ENCODE measurements at places on chromosomes 4 and X.

DNA sequence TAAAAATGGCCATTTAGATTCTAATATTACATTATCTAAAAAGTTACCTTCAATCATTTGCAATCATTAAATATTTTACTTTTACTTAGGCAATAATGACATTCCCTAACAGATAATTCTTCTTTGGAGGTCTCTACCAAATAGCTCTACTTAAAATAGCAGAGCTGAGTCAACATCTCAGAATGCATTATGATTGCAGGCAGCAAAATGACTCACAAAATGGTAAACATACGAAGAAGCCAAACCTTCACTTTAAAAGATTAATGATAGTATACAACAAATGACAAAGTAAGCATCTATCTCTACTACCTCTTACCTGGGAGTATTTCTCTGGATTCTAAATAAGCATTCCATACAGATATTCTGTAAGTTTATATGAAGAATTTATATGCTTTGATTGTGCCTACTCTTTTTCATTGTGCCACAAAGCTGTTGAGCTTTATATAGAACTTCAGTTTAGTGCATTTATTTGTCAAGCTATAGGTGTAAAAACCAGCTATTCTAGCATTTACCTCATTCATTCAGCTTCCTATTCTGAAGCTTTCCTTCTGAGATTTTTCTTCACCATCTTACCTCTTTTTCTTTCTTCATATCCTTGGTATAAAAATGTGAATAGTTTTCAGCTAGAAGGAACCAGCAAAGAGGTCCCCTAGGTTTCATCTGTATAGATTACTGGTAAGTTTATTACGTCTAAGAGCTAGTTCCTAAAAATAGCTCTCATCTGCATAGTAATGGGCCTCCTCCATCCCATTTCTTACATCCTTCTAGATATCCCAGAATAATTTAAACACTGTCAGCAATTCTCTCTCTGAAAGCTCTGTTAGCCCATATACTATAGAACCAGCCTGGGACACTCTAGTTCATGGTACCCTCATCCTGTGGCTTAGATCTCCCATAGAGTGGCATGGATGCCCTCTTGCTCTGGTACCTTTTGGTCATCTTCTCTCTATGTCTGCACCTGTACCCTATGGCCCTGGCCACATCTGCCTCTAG lies 17.2 kb upstream of the SPCS3 start:
- H3K27ac ChIP-seq = no peak overlapping the region
- no peaks in the 10 kb centered on the region for H3K4me1 ChIP-seq
- H3K36me3 ChIP-seq = no peaks in the 10 kb centered on the region
- H3K4me3 ChIP-seq = no peak overlapping the region
- peaks cover 18% of the 10 kb centered on the region for H3K27me3 ChIP-seq

GRCh38 chr4:106978046-106978774 lies 57.9 kb downstream of the DKK2 start:
- no peaks in the 10 kb centered on the region for H3K36me3 ChIP-seq
- no peaks in the 10 kb centered on the region for H3K4me1 ChIP-seq
- no peak for DNase-seq
- H3K27ac ChIP-seq = no peak overlapping the region
- no peaks in the 10 kb centered on the region for H3K27me3 ChIP-seq

DNA sequence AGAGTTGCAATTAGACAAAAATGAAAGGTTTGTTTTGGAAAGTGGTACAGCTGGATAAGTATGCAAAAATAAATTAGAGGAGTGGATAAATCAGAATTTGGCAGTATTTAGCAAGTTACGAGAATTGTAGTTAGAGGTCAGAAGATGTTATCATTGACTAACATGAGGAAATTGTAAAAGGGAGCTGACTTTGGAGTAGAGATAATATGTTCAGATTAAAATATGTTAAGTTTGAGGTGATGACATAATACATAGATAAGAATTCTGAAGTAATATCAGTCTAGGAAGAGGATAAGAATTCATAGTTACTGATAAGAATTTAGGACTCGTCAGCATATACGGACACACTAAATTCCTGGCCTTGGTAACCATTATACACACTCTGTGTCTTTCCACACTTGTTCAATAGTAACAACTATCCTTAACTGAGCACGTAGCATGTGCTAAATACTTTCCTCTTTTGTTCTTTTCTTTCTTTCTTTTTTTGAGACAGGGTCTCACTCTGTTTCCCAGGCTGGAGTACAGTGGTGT lies 4.1 kb upstream of the EPGN start:
- H3K36me3 ChIP-seq = no peaks in the 10 kb centered on the region
- H3K4me1 ChIP-seq = peaks cover 5% of the 10 kb centered on the region
- H3K4me3 ChIP-seq = no peak overlapping the region
- no peaks in the 10 kb centered on the region for H3K27me3 ChIP-seq
- H3K27ac ChIP-seq = no peak overlapping the region

DNA sequence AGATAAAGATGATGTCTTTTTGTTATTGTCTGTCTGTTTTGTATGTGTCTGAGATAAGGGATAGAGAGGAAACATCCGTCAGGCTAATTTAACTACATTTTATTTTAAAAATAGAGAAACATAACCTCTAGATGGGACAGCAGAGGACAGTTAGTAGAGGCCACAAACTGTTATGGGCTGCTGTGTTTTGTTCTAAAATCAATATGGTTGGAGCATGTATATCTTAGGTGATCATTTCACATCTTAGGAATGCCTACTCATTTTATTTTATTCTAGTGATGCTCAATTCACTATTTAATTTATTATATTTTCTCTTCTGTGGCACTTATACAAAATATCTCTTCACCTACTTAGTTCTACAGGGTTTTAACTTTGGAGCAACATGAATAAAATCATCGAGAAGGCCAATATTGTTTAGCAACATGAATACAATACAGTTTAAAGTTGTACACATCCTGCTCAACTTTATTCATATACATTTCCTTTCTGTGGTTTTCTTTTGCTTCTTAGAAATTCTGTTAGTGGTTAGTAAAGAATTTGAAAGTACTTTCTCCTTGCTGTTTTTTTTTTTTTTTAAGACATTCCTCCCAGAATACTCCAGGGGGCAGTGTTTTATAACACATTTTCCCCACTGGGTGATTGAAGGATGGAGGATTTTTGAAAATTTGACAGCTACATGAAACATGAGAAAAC lies 392.9 kb downstream of the UNC5C start:
- peak overlapping the region; percentile 62 for H3K27ac ChIP-seq
- H3K27me3 ChIP-seq = peaks cover 23% of the 10 kb centered on the region
- H3K4me1 ChIP-seq = peaks cover 11% of the 10 kb centered on the region
- no peak overlapping the region for H3K4me3 ChIP-seq
- no peak for DNase-seq

DNA sequence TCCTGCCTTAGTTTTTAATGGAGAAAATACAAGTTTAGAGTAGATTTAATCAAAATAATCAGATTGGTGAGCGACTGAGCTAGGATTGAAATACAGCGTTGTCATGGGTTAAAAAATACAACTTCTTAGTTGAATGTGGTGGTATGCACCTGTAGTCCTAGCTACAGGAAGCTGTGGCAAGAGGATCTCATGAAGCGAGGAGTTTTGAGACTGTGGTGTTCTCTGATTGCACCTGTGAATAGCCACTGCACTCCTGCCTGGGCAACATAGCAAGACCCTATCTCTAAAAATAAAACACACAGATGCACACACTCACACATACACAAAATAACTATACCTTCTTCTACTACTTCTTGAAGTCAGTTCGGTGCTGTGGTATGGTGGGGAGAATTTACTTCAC lies 19.8 kb upstream of the GBA3 start:
- DNase-seq = no peak
- H3K4me3 ChIP-seq = no peak overlapping the region
- H3K36me3 ChIP-seq = no peaks in the 10 kb centered on the region
- no peak overlapping the region for H3K27ac ChIP-seq
- peaks cover 9% of the 10 kb centered on the region for H3K4me1 ChIP-seq

GRCh38 chr4:109945056-109945455 lies 32.4 kb downstream of the EGF start:
- H3K4me3 ChIP-seq = no peak overlapping the region
- H3K27ac ChIP-seq = no peak overlapping the region
- no peaks in the 10 kb centered on the region for H3K36me3 ChIP-seq
- H3K27me3 ChIP-seq = peaks cover 6% of the 10 kb centered on the region
- DNase-seq = no peak

- no peak overlapping the region for H3K4me3 ChIP-seq
- no peak overlapping the region for H3K27ac ChIP-seq
- no peaks in the 10 kb centered on the region for H3K4me1 ChIP-seq
- no peaks in the 10 kb centered on the region for H3K36me3 ChIP-seq
These were observed 17.1 kb downstream of the STPG2 start for GRCh38 chr4:98126141-98126540.

DNA sequence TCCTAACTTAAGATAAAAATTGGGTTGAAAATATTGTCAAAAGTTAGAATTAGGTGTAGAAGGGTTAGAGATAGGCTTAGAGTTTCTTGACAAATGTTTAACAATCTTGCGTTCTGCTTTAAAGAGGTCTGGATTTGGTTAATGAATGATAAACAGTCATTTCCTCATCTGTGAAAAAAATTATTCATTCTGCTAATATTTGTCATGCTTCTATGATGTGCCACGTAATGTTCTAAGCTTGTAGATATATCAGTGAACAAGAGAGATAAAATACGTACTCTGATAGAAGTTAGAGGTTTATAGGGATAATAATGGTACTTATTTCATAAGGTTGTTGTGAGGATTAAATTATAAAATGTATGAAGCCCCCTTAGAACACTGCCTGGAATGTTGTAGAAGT lies 443.0 kb upstream of the GALNT7 start:
- no peak overlapping the region for H3K4me3 ChIP-seq
- H3K27ac ChIP-seq = no peak overlapping the region
- DNase-seq = no peak
- no peaks in the 10 kb centered on the region for H3K27me3 ChIP-seq

DNA sequence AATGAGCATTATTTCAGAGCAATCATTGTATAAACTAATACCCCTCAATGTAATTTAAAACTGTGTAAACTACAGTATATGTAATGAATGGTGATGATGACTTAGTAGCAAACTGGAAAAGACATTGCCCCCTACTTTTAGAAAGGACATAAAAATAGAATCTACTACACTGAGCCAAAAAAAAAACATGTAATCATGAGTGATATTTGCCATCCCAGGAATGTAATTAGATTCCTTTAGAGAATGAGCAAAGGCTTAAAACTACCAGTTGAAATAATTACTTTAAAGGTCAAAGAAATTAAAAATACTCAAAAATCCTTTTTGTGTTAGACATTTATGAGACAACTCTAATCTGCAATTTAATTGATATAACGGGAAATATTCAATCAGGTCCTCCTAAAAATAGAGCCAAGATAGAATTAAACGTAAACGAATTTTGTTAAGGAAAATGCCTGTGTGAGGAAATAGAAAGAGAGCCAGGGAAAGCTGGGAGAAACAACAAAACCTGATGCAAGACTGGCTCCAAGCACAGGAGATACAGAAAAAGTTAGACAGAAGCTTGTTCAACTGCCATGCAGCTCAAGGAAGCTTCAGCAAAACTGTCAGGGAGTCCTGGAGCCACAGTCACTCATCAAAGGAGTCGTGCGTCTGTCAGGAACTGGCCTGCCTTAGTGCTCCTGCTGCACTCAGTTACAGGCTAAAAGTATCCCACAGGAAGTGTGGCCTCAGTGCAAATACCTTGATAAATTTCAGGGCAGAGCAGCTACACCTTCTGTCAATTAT lies 655.7 kb upstream of the INTU start:
- H3K4me3 ChIP-seq = no peak overlapping the region
- no peaks in the 10 kb centered on the region for H3K27me3 ChIP-seq
- H3K4me1 ChIP-seq = no peaks in the 10 kb centered on the region
- no peak for DNase-seq

- DNase-seq = no peak
- no peaks in the 10 kb centered on the region for H3K27me3 ChIP-seq
- no peak overlapping the region for H3K27ac ChIP-seq
These were observed 641.8 kb downstream of the FSTL5 start for GRCh38 chr4:161522031-161522430.

DNA sequence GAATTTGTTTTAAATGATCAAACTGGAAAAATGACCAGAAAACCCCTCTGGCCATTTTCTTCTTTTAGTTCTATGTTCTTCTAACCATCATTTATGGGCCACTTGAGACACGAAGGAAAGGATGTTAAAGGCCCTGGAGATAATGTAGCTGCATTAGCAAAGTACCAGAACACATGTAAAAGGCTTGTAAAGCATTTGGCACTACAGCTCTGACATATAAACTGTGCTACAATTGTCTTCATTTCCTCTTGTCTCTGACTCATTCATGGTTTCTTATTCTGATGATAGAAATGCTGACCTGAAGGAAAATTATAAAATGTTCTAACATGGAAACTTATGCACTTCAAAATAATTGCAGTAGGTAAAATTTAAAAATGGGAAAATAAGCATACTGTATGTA lies 388.7 kb downstream of the FAT4 start:
- H3K4me1 ChIP-seq = no peaks in the 10 kb centered on the region
- H3K4me3 ChIP-seq = no peak overlapping the region

GRCh38 chr4:100287534-100287933 lies 97.3 kb upstream of the DDIT4L start:
- H3K36me3 ChIP-seq = no peaks in the 10 kb centered on the region
- peaks cover 6% of the 10 kb centered on the region for H3K27me3 ChIP-seq

- DNase-seq = no peak
- peaks cover 2% of the 10 kb centered on the region for H3K36me3 ChIP-seq
- H3K4me3 ChIP-seq = no peak overlapping the region
- H3K27ac ChIP-seq = no peak overlapping the region
These were observed 89.9 kb downstream of the FTHL17 start for GRCh38 chrX:30981968-30982367.

- no peak overlapping the region for H3K27ac ChIP-seq
- no peaks in the 10 kb centered on the region for H3K27me3 ChIP-seq
- H3K4me1 ChIP-seq = no peaks in the 10 kb centered on the region
These were observed 432.8 kb upstream of the FMR1 start for GRCh38 chrX:147478899-147479298.

- DNase-seq = no peak
- H3K27ac ChIP-seq = no peak overlapping the region
- H3K36me3 ChIP-seq = no peaks in the 10 kb centered on the region
- H3K4me3 ChIP-seq = no peak overlapping the region
These were observed 895.9 kb downstream of the TRIML1 start for GRCh38 chr4:189035091-189035490.

GRCh38 chr4:95506264-95506663 lies 42.5 kb downstream of the UNC5C start:
- H3K4me3 ChIP-seq = no peak overlapping the region
- H3K4me1 ChIP-seq = peaks cover 2% of the 10 kb centered on the region
- no peak for DNase-seq
- H3K27me3 ChIP-seq = no peaks in the 10 kb centered on the region
- H3K27ac ChIP-seq = no peak overlapping the region

DNA sequence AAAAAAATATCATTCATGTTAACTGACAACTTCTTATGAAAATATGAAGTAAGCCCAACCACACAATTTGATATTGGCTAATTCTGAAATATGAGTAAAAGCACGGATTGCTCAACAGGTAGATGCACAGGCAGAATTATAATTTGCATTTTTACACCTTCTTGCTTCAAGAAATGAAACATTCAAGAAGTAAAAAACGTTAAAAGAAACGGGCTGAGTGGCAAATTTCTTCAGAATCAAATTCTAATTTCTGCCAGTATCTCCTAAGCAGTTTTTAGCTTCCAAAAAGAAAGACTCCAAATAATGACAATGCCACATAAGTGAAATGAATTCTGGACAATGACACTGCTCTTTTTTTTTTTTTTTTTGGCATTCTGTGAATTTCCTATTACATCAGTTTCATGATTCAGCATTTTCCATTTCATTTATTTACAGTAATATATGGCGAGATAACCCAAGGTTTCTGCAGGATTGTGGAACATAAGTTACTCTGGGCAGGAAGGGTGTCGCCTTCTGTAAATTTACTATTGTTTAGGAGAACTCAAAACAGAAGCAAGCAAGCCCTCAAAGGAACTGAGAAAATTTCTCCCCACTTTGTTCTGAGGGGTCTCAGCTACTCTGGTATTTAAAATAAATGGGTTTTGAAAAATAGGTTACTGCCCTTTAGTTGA lies 1.4 kb downstream of the SEL1L3 start:
- no peaks in the 10 kb centered on the region for H3K27me3 ChIP-seq
- peak overlapping the region; percentile 100 for H3K27ac ChIP-seq
- DNase-seq = no peak
